ENCODE measurements at places on chromosomes 3 and 15. TPM values are rescaled to one million over a fixed set of nuclear protein-coding genes. Genes with fewer than 3 reads are reported as not detected.

GRCh38 chr3:154132777-154133375, 11.7 kb downstream of the ARHGEF26 start:
- no peak for DNase-seq

- DNase-seq, result no peak
Observed at GRCh38 chr3:77815467-77815866, 775.6 kb downstream of the ROBO2 start.

- no peak for DNase-seq
Observed at GRCh38 chr15:79929412-79929811, 32.6 kb upstream of the MTHFS start.

DNA sequence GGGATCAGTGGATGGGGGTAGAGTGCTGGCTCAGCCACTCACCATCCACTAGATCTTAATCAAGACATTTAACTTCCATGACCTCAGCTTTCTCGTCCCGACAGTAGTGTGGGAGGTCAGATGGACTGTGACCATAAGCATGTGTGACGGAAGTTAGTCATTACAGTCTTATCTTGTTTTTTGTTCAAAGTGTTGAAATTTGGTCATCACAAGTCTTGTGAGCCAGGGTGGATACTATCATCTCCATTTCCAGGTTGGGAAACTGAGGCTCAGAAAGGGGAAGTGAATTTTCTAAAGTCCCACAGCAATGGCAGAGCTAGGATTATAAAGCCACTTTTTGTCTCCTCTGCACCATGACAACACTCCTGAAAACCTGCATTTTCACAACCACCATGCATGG, 32.0 kb upstream of the ITGA11 start:
- DNase-seq, result no peak

GRCh38 chr3:28863186-28863585, 417.7 kb upstream of the RBMS3 start:
- DNase-seq, result no peak

- DNase-seq, result no peak
Observed at GRCh38 chr15:72340366-72340765, 20.4 kb upstream of the CELF6 start.

DNA sequence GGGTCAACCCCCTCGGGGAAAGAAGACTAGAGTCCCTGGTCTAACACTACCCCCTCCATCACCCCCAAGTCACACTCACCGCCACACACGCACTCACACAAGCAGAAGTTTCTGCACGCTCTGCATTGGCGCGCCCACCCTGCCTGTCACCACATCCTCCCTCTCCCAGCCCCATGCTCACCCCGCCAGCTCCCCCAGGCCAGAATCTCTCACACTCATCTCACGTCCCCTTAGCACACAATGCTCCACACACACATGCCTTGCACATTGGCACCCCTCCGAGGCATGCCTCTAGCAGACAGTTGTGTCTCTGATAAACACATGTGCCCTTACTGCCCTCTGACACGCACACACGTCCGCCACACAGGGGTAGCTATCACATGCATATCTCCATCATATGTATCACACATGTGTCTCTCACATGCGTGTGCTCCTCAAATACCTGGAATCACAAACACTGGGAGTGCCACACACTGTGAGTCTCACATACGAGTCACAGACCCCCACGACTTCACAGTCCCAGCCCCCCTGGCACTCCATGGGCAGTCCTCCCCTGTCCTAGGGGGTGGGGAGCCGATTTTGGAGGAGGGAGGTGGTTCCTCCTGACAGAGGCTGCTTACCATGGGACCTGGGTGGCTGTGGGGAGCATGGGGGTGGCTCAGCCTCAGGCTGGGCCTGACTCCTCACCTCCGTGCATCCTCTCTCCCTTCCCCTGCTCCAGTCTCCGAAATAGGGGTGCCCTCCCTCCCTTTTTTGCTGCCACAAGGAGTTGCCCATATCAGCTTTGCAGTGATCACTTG, 898 bp downstream of the FBLN2 start:
- no peak for DNase-seq

DNA sequence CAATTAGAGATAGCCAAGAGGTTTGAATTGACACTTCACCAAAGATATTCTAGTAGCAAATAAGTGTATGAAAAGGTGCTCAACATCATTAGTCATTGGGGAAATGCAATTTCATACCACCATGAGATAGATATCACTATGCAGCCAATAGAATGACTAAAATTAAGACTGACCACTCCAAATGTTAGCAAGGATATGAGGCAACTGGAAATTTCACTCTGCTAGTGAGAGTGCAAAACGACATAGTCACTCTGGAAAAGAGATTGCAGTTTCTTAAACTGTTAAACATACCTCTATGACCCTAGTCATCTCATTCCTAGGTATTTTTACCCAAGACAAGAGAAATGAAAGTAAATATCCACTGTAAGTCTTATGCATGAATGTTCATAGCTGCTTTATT, 27.6 kb upstream of the SLC6A11 start:
- no peak for DNase-seq

DNA sequence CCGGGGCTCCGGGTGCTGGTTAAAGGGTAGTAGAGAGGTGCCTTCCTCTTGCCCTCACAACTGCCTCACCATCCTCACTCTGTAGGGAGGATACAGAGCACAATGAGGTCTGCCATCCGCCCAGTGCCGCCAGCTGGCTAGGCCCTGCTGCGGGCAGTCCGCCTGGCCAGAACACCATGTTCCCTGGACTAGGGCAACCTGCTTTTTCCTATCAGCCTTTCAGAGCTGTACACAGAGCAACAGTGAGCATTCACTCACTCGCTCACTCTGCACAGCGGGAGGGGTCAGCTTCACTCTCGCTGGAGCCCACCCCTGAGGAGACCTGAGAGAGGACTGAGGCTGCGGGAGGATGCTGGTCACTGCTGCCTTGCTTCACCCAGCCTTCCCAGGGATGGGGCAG, 218.7 kb upstream of the CHRNA7 start:
- DNase-seq, result no peak

DNA sequence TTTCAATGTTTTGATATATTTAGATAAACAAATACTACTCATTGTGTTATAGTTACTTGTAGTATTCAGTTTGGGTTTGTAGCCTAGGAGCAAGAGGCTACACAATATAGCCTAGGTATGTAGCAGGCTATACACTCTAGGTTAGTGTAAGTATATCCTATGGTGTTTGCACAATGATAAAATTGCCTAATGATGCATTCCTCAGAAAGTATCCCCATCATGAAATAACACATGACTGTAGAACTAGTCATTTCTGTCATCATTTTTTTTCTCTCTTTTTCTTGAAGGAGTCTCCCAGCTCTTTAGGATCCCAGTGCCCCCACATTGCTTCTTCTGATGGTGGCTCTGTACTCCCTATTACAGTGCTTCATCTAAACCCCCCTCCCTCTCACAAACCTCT, 157.7 kb upstream of the CADPS start:
- no peak for DNase-seq

GRCh38 chr3:23867400-23867799, 49.4 kb downstream of the NKIRAS1 start:
- no peak for DNase-seq

DNA sequence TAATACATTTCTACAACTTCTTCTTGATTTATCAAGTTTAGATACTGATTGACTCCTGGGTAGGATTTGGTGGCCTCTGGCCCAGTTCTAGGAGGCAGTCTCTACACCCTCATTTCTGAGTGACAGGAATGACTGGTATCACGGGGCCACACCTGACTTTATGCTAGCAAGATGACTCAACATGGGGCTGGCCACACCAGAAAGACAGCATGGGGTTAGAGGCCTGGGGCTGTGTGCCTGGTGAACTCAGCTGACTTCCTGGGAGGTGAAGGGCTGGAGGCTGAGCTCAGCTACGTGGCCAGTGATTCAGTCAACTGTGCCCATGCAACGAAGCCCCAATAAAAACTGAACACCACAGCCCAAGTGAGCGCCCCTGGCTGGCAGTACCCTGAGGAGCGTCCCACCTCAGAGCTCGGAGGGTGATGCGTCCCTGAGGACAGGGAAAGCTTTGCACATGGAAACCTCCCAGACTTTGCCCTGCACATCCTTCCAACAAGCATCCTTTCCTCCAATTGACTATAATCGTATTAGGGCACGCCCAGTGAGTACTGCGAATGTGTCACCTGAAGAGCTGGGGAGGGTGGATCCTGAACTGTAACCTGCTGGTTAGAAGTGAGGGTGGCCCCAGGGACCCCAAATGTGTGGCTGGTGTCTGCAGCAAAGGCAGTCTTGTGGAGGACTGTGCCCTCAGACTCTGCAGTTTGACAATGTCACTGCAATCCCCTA, 57.2 kb downstream of the NIPA2 start:
- no peak for DNase-seq

DNA sequence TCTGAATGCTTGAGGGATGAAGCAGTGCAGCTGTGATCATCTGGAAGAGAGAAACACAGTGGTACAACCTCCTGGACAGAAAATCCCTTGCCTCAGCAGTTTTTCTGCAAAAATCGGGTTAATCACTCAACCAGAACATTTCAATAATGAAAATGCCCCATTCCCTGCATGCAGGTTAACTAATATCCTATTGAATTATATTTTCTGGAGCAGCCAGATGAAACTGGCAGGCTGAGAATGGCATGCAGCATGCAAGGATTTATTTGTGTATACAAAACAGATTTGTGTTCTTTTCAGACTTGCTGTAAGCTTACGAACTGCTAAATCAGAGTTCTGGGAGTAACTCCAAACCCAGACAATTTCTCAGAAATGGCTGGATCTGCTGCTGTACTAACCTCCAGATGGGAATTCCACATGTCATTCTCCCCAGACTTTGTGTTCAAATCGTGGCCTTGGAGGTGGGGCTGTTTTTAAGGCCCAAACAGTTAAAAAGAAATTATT, 39.1 kb downstream of the SLC9A9 start:
- peak; percentile 38 for DNase-seq

- DNase-seq, result no peak
Observed at GRCh38 chr3:46489381-46489780, 8.4 kb upstream of the RTP3 start.

DNA sequence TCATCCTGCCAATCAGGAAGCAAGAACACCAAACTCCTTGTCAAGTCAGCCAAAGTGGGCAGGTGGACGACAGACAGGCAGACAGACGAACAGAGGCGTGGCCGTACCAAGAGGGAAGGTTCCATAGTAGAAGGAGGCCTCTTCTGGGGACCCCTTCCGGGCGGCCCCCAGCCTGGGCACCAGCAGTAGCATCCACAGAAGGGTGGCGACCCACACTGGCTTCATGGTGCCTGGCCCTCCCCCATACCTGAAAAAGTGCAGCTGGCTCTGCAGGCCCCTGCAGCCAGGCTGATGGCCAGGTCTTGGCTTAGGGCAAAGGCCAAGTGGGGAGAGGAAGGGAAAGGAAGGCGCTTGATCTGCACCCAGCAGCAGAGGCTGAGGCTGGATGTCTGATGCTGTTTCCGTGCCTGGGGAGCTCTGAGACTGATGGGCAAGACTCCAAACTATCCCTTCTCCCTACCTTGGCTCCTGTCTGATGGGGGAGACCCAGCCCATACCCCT, 607 bp downstream of the LCTL start:
- DNase-seq, result no peak

DNA sequence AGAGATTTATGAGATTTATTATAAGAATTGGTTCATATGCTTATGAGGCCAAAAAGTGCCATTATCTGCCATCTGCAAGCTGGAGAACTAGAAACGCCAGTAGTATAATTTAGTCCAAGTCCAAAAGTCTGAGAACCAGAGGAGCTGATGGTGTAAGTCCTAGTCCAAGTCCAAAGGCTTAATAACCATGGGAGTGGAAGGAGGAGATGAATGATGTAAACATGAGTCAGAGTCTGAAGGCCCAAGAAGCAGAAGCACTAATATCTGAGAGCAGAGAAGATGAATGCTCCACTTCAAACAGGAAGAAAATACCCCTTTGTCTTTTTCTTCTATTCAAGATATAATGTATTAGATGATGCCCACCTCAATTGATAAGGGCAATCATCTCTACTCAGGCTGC, 185.7 kb downstream of the CGGBP1 start:
- DNase-seq, result no peak

DNA sequence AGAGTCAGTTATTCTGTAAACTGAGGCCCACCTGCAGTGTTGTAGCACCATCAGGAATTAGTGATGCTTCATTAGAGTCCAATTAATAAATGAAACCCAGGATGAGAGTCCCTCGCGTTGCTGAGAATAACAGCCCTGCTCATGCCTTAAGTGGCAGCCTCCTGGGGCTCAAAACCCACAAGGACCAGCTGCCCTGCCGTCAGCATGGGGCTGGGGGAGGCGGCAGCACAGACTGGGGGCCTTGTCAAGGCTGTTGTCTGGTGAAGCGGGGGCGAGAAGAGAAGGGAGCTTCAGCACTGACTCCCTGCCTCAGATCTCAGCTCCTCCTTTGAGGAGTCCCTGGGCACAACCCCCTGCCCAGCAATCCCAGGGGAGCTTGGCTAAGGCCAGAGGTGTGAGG, 21.0 kb downstream of the CCDC33 start:
- DNase-seq, result no peak

GRCh38 chr15:73941871-73942635, 15.8 kb downstream of the LOXL1 start:
- no peak for DNase-seq

DNA sequence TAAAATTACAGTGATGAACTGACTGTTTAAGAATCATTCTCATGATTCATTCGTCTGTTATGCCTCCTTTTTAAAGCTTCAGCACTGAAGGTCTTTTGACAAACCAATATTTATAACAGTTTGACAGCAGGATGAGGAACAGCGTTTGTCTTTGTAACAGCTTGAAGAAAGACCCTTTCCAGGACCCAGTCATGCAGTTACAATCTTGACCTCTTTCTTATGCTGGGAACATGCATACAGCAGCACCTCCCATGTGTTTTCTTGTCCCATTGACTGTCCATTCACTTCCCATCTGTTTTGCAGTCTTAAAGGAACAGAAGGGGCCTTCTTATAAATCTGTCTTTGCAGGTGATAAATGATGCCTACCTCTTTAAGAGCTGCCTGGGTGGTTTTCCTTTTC, 87.2 kb downstream of the OPA1 start:
- no peak for DNase-seq

GRCh38 chr3:153338487-153338886, 176.5 kb downstream of the RAP2B start:
- no peak for DNase-seq

GRCh38 chr3:161489395-161489794, 7.2 kb upstream of the OTOL1 start:
- DNase-seq, result no peak

- no peak for DNase-seq
Observed at GRCh38 chr15:100690032-100690794, 87.8 kb downstream of the ASB7 start.

- DNase-seq, result no peak
Observed at GRCh38 chr3:47288966-47289910, 6.5 kb downstream of the KLHL18 start.

GRCh38 chr15:90067181-90067952, 34.9 kb downstream of the IDH2 start:
- no peak for DNase-seq

- DNase-seq, result no peak
Observed at GRCh38 chr3:2441558-2441957, 342.9 kb downstream of the CNTN4 start.

The UQCRC1 gene
- 269 TPM for polyA plus RNA-seq

The TM6SF1 gene
- polyA plus RNA-seq, result 3.2 TPM

The FAM107A gene
- polyA plus RNA-seq, result 4.2 TPM

The SCG3 gene
- polyA plus RNA-seq, result 0.12 TPM

The FBXL22 gene
- polyA plus RNA-seq, result 1.7 TPM

The GOLGA8B gene
- polyA plus RNA-seq, result 221 TPM

The MORC1 gene
- polyA plus RNA-seq, result 0.57 TPM

The ARRDC4 gene
- polyA plus RNA-seq, result 30.2 TPM
